WTC11 (cell line): ENCODE measurements at places on chromosomes 16 and 17. TPM values are rescaled to one million over a fixed set of nuclear protein-coding genes. Genes with fewer than 3 reads are reported as not detected.

- DNase-seq: no peak
Measured at GRCh38 chr17:12666718-12667117, 1.0 kb downstream of the MYOCD start.

ZNHIT3 gene
- total RNA-seq: 44.4 to 47.3 TPM (median 47.0 TPM) in 3 replicates

GRCh38 chr16:48538746-48539484 lies 71.1 kb downstream of the N4BP1 start:
- DNase-seq: peak; percentile 56

DNA sequence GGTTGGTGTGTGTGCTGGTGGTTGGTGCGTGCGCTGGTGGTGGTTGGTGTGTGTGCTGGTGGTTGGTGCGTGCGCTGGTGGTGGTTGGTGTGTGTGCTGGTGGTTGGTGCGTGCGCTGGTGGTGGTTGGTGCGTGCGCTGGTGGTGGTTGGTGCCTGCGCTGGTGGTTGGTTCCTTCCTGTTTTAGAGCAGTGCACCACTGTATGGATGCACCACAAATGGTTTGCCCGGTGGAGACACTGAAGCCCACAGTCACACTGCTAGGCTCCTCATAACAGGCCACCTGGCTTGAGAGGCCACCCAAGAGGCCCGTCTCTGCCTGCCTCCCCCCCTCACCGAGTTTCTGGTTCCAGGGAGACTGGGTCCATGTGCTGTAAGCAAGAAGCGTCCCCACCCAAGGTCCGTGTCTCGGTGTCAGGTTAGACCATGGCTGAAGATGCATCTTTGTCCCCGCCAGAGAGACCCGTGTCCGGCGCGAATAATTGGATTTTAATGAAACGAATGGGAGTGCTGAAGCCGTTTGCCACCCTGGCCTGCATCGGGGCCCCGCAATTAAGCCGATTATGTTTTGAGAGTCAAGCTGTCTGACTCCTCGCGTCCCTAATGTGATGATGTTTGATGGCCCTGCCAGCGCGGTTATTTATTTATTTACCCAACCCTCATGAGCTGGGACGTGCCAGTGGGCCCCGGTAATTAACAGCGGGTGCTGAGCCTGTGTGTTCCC lies 161.3 kb upstream of the GSE1 start:
- no peak for DNase-seq
